ENCODE measurements at places on chromosomes 2 and 18.

DNA sequence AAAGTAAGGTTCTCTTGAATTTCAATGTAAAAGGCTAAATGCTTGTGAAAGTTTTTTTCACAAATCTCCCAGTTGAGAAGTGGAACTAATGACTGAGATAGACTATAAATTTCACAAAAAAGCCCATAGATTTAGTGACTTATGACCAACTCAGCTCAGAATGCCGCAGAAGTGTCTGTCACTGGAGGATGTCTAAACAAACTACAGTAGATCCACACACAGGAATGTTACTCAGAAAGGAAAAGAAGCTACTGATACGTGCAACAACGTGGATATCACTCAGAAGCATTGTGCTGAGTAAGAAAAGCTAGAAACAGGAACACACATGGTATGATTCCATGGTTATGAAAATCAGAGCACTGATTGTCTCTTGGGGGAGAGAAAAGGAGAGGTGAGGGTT is 151.9 kb downstream of the DOCK10 start:
- DNase-seq = no peak

DNA sequence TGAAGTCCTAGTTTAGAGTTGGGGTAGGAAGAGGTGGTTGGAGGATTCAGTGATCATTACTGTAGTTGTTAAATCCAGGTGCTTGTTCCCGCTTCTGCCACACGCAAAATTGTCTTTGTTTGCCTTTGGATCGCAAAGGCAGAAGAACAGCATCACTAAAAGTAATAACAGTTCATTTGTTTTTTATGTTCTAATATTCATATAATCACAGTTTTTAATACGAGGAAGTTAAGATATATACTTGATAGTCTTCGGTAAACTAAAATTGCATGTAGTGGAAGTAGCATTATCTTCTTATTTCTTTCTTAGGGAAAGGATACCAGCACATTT is 365 bp downstream of the NDUFB3 start:
- no peak for DNase-seq

DNA sequence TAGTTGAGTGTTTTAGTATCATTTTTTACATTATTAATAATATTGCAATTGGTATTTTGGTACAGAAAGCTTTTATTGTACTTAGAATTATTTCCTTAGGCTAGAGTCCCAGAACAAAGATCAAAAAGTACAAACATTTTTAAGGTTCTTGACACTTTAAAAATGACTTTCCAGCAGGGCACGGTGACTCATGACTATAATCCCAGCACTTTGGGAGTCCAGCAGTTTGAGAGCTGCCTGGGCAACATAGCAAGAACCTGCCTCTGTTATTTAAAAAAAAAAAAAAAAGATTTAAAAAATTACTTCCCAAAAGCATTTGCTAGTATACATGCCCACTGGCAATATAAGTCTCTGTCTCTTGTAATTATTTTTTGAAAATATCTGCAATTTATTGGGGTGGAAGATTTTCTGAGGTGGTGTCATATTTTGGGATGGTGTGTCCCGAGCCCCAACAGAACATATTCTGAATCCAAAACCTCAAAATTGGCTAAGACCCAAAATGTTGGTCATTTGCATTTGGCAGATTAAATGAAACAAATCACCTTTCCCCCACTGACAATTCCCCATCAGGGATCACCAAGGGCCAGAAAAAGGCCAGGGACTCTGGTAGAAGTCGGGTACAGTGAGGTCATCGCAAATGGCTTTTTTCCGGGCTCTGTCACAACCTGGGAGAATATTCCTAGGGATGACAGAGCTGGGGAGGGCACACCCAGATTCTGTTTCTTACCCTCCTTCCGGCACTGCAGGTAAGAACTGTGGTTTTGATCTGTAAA is 42.1 kb downstream of the NIFK start:
- DNase-seq = no peak

DNA sequence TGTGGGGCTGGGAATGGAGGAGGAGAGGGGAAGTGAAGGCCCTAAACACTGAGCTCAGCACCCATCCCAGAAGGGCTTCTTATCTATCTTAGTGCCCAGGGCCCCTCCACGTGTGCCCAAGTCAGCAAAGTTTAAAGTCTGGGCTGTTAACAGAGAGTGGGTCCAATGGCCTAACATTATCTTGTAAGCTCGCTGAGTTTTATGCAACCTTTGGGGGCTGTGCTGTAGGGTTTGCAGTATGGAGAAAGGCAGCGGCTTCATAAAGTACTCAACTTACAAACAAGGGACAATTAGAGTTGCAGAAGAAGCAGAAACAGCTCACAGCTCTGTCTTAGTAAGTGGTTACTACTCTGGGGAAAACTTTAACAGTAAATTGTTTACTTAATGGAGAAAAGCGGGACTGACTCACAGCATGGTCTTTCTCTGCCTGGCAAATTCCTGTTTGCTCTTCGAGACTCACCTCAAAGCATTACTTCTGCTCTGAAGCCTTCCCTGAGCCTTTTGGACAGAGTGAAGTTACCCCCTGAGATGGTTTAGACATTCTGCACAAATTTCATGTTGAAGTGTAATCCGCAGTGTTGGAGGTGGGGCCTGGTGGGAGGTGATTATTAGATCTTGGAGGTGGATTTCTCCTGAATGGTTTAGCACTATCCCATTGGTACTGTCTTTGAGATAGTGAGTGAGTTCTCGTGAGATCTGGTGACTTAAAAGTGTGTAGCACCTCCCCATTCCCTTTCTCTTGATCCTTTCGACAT is 9.0 kb downstream of the ENOSF1 start:
- no peak for DNase-seq

GRCh38 chr2:62577994-62578781 is 72.2 kb upstream of the TMEM17 start:
- no peak for DNase-seq

GRCh38 chr2:13255485-13255884 is 538.7 kb downstream of the TRIB2 start:
- no peak for DNase-seq

DNA sequence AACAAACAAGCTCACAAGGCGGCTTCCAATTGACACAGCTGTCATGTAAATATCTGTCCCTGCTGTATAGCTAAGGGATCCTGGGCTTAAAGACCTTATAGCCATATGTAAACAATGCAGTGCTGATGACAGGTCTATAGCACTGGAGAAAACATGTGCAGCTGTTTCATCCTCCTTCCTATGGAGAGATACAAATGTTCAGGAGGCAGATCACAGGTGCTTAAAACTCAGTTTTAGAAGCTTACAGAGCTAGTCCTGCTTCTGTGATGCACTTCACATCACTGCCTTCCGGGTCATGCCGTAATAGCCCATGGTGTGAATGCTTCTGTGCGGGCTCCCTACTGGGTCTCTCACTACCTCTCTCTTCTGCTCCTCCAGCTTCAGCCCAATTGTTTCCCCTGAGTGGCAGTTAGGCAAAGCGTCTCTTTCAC is 262.4 kb upstream of the CHST9 start:
- no peak for DNase-seq

- DNase-seq = no peak
These were observed 49.7 kb downstream of the TANK start for GRCh38 chr2:161209902-161210301.

DNA sequence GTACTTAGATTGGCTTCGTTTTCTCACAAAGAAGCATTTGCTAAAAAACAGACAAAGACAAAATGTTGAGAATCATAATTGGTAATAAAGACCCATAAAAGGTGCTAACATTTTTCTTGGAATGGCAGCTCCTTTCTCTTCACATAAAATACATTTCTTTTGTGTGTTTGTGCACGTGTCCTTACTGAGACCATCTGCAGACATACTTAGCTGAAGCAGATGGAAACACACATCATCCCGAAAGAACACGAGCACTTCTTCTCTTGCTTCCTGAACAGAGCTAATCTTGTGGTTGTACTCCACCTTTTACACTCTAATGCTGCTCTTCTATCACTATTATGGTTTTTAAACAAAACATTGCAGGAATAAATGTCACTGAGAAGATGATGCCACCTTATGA is 142.5 kb downstream of the SPHKAP start:
- no peak for DNase-seq

DNA sequence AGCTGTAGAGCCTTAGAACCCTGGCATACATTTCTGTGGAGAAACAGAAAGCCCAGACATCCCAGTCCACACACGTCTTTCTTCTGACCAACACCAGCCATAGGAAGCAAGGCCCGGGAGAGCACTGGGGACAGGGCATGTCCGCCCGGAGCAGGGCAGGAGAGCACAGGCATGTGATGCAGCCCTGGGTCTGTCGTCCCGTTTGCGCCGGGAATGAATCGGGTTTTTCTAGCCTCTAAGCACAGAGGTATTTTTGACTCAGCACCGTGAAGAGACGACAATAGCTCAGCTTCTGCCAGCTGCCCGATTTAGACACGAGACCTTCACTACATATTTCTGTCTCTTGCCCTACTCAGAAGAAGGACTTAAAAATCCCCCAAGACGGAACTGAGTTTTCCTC is 7.3 kb upstream of the AMMECR1L start:
- no peak for DNase-seq

DNA sequence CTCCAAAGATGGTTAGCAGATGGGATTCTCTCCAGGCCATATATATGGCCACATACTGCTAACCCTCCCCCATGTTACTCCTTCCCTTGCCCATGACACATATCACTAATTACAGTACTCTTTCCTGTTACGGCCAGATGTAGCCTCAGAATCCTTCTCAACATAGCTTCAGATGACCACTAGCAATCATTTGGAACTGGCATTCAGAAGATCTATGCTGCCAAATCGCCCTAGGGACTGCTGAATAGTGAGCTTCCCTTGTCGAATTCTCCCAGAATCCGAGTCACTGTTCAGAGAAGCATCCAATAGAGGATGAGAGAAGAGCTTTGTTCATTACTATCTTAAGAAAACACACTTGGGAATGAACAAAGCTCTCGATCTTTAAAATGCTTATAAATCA is 121.2 kb upstream of the TANK start:
- DNase-seq = no peak

DNA sequence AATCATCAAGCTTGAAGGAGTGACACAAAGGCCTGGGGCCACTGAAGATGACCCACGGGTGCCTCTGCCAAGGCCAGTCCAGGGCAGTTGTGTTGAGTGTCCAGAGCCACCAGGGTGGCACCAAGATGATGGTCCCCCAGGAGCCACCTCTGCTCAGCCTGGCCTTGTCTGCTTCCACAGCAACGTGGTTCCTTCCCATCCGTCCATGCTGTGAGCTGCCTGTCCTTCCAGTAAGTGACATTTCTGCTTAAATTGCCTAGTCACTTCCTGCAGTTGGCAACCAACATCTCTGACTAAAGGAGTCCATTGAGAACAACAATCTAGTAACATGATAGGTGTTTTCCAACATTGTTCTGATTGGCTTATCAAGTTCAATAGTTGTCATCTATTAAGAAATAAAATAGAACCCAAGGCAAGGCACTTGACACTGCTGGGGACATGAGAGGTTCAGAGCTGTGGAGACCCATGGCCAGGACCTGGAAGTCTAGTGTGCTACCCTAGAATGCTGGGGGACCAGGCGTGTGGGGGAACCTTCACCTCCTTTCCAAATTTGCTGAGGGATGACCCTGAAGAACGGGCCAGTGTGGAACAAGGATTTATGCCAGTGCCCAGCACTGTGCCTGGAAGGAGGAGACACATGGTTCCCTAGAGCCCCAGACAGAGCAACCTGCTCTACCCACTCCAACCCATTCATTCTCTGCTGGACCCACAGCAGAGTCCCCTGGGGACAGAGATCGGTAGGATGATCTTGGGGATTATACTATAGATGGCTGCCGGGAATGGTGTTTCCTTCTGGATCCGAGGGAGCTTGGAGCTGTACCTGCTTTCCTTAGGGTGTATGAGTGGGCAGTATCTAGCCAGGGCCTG is 98.9 kb upstream of the EPC2 start:
- DNase-seq = no peak

DNA sequence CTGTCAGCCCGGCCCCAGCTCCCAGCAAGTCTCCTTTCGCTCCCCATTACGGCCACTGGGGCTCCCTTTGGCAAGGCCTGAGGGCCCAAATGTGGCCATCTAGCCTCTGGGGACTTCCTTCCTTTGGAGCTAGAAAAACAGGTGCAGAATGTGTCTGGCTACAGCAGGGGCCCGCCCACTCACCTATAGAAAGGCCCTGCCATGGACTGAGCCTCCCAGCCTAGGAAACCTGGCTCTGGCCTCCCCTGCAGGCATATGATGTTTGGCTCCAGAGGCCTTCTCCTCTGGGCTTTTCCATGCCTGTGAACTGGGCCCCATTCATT is 55.3 kb upstream of the ALPP start:
- no peak for DNase-seq

DNA sequence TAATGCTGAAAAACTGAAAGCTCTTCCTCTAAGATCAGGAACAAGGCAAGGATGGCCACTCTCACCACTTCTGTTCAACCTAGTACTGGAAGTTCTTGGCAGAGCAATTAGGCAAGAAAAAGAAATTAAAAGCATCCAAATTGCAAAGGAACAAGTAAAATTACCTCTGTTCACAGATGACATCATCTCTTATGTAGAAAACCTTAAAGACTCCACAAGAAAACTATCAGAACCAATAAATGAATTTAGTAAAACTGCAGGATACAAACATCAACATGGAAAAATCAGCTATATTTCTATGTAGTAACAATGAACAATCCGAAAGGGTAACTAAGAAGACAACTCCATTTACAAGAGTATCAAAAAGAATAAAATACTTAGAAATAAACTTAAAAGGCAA is 112.2 kb downstream of the CHN1 start:
- no peak for DNase-seq

- no peak for DNase-seq
These were observed 9.9 kb upstream of the TMEM237 start for GRCh38 chr2:201653221-201653620.

GRCh38 chr2:47595687-47596086 is 187.3 kb upstream of the MSH6 start:
- DNase-seq = no peak

DNA sequence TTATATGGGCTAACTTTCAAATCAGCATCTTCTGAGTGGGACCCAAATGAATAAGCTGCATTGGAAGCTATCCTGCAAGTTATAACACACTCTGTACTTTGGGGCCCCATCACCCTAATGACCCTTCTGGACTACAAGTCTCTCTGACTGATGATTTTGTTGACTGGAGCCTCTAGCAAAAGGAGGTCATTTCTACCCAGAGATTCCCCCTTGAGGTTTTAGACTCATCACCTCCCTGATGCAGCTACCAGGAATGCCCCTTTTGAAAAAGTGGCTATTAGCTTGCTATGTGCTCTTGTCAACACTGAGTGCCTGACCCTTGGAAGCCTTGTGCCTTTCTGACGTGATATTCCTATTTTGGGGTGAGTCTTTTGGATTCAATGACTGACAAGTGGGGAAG is 54.5 kb upstream of the NEMP2 start:
- no peak for DNase-seq

DNA sequence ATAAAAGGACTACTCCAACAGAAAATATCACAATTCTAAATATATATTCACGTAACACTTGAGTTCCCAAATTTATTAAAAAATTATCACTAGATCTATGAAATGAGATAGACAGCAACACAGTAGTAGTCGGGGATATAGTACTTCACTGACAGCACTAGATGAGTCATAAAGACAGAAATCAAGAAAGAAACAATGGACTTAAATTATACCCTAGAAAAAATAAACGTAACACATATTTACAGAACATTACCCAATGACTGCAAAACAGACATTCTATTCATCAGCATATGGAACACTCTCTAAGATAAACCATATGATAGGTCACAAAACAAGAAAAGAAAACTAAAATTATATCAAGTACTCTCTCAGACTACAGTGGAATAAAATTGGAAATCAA is 429.4 kb downstream of the MBD2 start:
- no peak for DNase-seq

All from stimulated activated naive CD4-positive, alpha-beta T cell (primary cell).